ENCODE measurements at places on chromosomes 5 and 9.

- no peak for DNase-seq
Observed at GRCh38 chr5:161311146-161311708, 235.3 kb downstream of the GABRB2 start.

DNA sequence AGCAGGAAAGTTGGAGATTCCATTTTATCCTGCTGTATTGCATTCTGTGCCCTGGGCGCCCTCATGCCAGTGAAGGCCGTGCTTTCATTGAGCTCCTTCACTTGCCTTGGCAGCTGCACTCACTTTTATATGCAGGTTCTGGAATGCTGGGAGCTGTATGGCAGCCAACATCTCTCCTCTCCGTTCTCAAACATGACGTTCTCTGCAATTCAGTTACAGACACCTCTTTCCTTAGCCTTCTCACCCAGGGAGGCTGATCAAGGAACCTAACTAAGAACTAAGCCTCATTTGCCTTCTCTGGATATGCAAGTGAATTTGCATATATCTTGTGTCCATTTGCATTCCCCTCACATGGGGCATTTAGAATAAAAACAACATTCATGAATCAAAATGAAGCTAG, 29.4 kb upstream of the PURA start:
- no peak for DNase-seq

DNA sequence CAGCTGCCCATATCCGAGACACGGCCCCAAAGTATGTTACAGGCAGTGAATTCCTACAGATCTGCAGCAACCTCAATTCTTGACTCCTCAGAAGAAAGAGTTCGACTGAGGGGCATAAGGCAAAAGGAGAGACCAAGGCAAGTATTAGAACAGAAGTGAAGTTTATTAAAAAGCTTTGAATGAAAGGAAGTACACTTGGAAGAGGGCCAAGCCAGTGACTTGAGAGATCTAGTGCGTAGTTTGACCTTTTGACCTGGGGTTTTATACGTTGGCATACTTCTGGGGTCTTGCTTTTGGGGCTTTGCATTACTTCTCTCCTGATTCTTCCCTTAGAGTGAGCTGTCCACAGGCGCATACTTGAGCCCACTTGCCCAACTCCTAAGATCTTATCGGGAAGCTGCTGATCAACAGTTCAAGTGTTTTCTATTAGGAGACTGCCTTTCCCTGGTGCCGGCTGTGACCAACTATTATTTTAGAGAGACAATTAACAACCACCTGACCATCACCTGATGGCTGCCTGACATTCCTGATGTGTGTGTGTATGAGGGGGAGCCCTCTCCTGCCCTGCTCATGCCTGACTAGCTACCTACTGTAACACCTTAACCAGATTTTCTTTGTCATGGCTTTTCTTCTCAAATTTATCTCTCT, 1.5 kb upstream of the DEPDC1B start:
- no peak for DNase-seq

DNA sequence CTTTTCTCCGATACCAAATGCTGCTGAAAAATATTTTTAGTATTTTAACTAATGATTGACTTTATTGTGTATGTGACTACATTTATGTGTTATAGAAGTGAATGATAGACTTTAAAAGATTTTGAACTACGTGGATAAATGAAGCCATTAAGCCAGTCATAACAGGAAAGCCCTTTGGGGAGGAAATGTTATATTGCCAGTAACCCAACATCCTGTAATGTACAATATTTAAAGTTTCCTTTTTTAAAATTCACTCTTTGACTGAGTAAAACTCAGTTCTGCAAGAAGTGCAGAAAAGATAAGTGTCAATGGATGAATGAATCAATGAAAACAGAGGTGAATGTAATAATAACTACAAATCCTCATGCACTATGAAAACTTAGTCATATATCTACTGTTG, 102.6 kb upstream of the TLE4 start:
- DNase-seq, result no peak

GRCh38 chr5:158234323-158235158, 375.6 kb upstream of the CLINT1 start:
- DNase-seq, result peak; percentile 33

GRCh38 chr5:143506836-143507552, 103.5 kb upstream of the NR3C1 start:
- peak; percentile 95 for DNase-seq

DNA sequence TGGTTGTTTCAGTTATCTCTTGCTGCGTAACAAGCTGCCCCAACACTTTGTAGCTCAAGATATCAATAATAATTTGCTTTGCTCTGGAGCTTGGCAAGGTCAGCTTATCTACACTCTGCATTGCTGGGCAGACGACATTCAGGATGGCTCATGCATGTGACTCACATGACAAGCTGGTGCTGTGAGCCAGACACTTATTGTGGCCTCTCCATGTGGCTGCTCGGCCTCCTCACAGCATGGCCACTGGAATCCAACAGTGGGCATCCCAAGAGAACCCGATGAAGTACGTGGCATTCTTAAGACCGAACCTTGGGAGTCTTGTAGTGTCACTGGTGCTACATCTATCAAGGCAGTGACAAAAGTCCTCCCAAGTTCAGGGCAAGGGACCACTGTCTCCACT, 94.2 kb upstream of the MVB12B start:
- no peak for DNase-seq

DNA sequence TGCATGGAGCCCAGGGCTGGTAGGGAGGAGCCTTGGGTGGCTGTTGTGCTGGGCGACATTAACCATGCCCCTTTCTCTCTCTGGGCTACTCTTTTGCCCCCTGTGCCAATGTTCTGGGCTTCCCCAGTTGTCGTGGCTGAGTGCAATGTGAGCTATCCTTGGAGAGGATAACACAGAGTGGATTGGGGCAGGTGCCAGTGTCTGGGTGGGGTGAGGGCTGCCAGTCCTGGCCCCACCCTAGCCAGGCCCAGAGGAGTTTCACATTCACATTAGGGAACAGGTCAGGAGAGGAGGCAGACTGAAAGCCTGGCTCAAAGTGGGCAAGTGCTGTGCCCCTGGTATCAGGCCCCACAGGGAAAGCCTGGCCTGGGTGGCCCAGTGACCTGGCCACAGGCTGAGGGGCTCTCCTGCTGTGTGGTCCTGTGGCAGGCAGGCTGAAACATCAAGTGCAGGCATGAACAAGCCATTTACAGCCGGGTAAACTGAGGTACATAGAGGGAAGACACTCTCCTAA, 7.5 kb upstream of the NDST1 start:
- DNase-seq, result no peak

DNA sequence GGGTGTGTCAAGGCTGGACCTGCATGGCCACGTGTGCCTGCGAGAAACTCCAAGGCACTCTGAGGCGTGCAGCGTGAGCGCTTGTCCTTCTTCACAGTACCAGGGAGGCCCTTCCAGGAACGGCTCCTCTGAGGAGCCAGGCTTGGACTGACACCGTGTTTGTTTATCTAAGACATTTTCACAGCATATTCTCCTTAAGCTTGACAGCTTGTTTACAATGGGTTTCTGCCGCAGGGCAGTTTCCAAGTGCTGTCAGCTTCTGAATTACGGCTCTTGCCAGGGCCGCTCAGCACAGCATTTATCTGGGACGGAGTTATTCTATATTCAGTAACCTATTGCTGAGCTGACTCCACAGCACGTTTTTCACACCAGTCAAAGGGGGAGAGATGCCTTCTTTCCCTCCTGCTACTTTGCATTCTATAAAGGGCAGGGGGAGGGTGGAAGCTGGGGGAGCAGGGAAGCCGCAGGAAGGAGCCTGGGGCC, 98.4 kb downstream of the LMNB1 start:
- no peak for DNase-seq

- DNase-seq, result no peak
Observed at GRCh38 chr9:36550135-36550534, 22.6 kb upstream of the MELK start.

GRCh38 chr5:139137697-139138096, 60.5 kb downstream of the SIL1 start:
- DNase-seq, result peak; percentile 41

DNA sequence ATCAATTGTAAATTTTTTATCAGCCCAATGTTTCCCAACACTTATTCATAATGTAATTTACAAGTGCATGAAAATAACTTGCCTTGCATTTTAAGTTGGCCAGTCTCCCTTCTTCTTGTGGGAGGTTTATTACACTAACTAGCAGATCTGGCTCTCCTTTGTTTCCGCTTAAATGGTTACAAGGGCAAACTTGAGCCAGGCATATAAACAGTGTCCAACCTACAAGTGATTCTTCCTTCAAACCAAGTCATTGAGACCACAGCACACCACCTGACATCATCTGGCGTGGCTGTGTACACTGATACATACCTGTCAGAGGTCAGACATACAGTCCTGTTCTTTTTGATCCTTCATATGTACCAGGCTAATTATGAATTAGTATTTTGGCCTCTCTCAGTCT, 80.1 kb downstream of the ALDH1A1 start:
- DNase-seq, result no peak

- peak; percentile 97 for DNase-seq
Observed at GRCh38 chr9:127388037-127388855, 8.7 kb upstream of the SLC2A8 start.

Data from fibroblast of skin of abdomen (primary cell).